ENCODE measurements at places on chromosomes 6 and 20. TPM values are rescaled to one million over a fixed set of nuclear protein-coding genes. Genes with fewer than 3 reads are reported as not detected.

The ADISSP gene
- total RNA-seq = 171 TPM

The TMEM63B gene
- 14.1 TPM for total RNA-seq

DNA sequence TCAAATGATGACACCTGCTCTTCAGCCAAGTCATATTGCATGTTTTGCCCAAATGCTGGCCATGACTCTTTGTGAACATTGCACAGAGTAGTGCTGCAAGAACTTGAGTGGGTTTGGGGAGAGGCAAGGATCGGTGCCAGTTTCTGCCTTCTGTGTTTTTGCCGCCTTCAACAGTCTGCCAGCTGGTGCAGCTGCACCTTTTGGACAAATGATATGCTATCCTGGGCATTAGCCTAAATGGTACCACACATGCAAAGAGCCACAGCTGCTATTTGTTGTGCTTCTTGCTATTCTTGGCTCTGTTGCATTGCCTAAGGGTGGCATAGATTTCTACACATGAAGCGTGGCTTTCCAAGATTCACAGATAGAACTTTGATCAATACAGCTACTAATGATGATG is 189.0 kb upstream of the CCN2 start:
- no peak for DNase-seq

- DNase-seq = no peak
Measured at GRCh38 chr6:157631412-157631811, 191.6 kb upstream of the SNX9 start.

DNA sequence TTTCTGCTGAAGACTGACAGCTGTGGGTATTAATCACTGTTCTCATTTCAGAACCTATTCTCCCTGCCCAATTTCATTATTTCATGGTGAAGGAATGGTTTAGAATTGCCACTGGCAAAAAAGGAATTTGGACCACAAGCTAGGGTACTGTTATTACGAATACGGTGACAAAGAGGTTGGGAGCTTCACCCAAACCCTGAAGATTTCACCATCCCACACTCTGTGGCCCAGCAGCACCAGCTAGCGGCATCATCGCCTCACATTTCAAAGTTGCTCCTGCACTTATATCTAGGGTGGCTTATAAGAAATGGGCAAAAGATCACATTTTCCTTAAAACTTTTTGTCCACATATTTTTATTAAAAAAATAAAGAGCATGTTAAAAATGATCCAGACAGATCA is 236.1 kb downstream of the SYNDIG1 start:
- peak; percentile 39 for DNase-seq

DNA sequence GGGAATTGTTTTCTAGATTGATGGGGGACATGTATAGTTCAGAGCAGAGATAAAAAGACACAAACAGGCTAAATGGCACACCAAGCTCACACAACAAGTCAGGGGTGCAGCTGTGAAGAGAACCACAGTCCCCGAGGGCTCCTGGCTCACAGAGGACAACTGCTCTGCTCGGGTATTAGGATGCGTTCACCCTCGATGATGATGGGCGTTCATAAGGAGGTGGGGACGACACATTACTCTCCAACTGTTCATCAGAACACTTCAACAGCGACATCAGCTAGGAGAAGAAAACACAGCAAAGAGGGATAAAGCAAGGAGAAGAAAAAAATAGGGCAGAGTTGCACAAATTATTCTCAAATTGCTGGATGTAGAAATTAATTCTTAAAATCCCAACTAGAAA is 174.8 kb upstream of the RREB1 start:
- DNase-seq = no peak

DNA sequence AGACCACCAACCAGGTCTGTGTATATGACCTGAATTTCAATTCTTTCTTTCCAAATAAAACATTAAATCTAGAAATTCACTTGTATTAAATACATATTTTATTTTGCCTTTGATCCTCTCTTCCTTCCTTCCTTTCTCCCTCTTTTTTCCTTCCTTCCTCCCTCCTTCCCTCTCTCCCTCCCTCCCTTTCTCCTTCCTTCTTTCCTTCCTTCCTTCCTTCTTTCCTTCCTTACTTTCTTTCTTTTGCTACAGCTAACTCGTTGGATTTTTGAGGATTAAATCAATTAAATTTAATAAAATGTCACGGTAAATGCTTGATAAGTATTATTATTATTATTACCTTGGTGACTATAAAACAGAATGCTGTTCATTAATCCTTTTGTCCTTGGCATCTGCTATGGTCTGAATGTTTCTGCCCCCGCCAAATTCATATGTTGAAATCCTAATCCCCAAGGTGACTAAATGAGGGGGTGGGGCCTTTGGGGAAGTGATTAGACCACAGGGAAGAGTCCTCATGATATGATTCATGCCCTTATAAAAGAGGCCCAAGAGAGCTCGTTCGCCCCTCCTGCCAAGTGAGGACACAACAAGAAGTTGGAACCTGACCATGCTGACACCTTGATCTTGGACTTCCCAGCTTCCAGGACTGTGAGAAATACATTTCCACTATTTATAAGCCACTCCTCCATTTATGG is 67.6 kb upstream of the BTBD3 start:
- peak; percentile 84 for DNase-seq
